ENCODE measurements at places on chromosomes 2 and 18.

- DNase-seq = no peak
Observed at GRCh38 chr18:10033016-10033399, 119.2 kb downstream of the VAPA start.

- DNase-seq = no peak
Observed at GRCh38 chr2:85589982-85590791, 5.4 kb upstream of the RNF181 start.

GRCh38 chr2:54589340-54590215, 133.5 kb downstream of the SPTBN1 start:
- no peak for DNase-seq

DNA sequence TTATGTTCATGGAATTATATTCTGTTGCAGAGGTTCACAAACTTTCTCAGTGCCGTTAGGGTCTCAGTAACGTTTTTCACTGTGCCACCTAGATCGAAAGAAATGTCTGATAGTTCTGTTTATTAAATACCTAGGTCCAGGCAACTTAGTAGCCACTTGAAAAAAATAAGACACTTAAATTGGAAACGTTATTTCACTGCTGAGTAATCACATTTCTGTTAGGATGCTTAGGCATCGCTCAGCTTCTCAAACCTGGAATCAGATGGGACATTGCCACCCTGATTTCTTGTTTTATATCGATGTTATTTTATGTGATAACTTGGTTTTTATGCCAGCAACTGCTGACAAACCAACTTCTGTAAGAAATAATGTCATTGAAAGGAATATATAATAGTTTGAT, 36.0 kb downstream of the ACTR3 start:
- no peak for DNase-seq
